ENCODE measurements at places on chromosomes 6 and 20.

- DNase-seq: no peak
Observed at GRCh38 chr6:144278659-144279314, 6.3 kb upstream of the UTRN start.

- DNase-seq: no peak
Observed at GRCh38 chr20:16575390-16576140, 2.3 kb upstream of the KIF16B start.

- DNase-seq: no peak
Observed at GRCh38 chr20:49185071-49185761, 2.9 kb downstream of the STAU1 start.

DNA sequence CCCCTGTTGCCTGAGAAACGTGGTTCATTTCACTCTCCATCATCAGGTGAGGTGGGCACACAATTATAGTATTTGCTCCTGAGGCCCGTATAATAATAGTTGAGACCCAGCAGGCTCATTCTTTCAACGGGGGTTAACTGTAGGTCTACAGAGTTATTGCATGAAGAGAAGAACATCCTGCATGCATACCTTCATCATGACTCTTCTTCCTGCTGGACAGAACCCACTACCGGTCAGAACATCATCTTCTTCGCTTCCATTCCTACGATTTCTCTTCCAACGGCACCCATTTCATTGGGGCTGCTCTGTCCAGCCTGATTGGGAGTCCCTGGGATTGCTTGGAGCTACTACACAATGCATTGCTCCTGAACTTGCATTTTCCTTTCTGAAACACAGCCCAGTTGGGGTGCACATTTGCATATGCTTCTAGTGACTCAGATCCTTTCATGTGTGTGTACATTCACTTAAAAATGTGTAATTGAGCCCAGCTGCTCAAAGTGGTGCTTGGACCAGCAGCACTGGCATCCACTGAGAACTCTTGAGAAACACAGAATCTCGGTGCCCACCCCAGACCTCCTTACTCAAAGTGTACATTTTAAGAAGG lies 57.4 kb downstream of the SLC24A3 start:
- no peak for DNase-seq

DNA sequence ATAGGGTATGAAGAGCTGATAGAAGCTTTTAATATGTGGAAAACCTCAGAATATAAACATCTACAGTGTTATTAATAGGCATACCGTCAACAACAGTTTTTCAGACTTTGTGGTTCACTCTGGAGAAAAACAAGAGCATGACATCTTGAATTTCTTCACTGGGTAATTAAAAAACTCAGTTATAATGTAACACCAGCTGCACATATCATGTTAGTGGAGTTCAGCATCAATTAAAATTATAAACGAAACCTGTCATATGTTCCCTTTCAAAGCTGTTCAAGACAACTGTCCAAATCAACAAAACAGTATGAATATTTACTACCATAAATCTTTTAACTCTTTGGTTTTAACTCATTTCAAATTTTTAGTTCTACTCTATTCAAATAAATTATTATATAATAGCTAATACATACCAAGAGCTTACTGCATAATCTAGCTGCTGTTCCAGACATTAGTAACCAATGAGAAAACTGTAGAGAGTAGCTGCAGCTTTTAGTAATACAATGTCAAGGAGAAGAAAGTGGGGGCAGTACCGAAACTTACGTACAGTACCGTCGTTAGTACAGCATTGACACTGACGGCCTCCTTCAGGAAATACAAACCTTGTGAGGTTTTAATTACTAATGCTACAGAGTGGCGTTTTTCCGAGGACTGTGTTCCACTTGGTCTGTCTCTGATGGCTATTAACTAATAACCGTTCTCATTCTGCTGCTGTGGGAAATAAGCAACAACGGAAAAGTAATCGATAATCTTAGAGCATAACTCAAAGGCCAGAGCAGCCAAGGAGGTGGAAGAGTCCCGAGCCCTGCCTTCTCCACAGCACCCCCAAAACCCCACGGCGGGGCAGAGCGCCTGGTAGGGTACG lies 532 bp upstream of the PM20D2 start:
- DNase-seq: peak; percentile 3

GRCh38 chr6:56759521-56759920 lies 116.8 kb upstream of the DST start:
- DNase-seq: no peak

DNA sequence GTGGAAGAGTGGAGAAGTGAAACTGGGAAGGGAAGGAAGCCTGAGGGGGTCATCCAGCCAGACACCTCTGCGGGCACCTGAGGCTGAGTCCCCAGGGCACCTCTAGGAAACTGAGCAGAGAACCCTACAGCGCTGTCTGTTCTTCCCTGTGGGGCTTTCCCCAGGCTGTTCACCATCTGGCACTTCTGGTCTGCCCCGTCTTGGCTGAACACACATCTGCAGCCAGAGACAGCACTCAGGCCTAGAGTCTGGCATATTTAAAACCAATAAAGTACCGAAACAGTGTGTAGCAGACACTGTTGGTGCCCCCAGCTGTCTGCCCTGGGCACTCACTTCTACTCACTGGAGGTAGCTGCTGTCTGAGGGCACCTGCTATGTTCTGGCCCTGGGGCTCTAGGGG lies 9.4 kb upstream of the ARFGEF2 start:
- DNase-seq: no peak

- no peak for DNase-seq
Observed at GRCh38 chr6:37704923-37705238, 7.2 kb upstream of the MDGA1 start.

DNA sequence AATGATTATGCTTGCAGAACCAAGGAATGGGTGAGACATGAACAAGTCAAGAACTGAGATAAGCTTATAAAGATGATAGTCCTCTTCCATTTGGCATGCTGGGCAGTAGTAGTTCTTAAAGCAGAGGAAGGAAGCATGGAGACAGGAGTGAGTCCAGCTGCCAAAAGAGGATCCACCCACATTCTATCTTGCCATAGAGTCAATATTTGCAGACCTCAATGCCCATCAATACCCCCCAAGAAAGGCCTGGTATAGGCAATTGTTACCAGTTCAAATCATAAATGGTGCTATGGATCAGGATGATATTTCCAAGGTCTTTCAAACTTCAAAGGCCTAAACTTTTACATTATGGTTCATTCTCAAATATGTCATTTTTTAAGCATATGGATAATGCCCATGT lies 4.8 kb downstream of the ARHGAP18 start:
- no peak for DNase-seq

All from stimulated activated CD4-positive, alpha-beta T cell treated with anti-CD3 and anti-CD28 coated beads, TNF-alpha, amount 100 ng/mL, for 48 hours (primary cell).